Activated T-helper 1 cell treated with anti-CD3 and anti-CD28 coated beads, Interleukin-12 subunit alpha, Interleukin-12 subunit beta, Interleukin-2, Interleukin-4 antibody, amounts not matched to agents 30 ng/mL and 10 ng/mL and 1 ng/mL, durations not matched to agents 14 hours and 24 hours and 36 hours (primary cell): ENCODE measurements at places on chromosomes 7 and 10.
A peak's percentile ranks its signal among the peaks of the same experiment; 100 is the strongest.

DNA sequence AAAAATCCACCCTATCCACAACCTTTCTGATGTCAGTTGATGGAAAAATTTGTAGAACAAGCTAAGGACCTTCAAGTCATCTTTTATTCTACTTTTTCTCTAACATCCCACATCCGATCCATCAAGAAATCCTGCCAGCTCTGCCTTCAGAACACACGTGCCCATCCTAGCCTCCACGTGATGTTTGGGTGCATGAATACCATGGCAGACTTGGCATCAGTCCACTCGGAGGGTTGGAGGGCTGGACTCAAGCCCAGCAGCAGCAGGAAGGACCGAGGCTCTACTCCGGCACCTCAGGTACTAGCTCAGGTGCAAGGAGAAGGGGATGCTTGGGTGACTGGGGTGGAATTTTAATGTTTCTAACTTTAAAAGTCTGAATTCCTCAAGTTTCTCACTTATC lies 428.6 kb downstream of the DPP6 start:
- no peaks in the 10 kb centered on the region for H3K4me1 ChIP-seq
- no peaks in the 10 kb centered on the region for H3K27me3 ChIP-seq
- H3K36me3 ChIP-seq: no peaks in the 10 kb centered on the region
- no peak for DNase-seq
- H3K27ac ChIP-seq: no peak overlapping the region
- no peak overlapping the region for H3K4me3 ChIP-seq

GRCh38 chr10:21524526-21525366 lies 736 bp downstream of the SKIDA1 start:
- peaks cover 9% of the 10 kb centered on the region for H3K36me3 ChIP-seq
- peaks cover 47% of the 10 kb centered on the region for H3K4me1 ChIP-seq
- H3K4me3 ChIP-seq: peak overlapping the region; percentile 85
- DNase-seq: no peak

GRCh38 chr7:23062452-23062851 lies 43.1 kb upstream of the KLHL7 start:
- H3K27me3 ChIP-seq: peaks cover 4% of the 10 kb centered on the region
- no peak overlapping the region for H3K4me3 ChIP-seq
- no peak for DNase-seq
- H3K36me3 ChIP-seq: no peaks in the 10 kb centered on the region
- no peaks in the 10 kb centered on the region for H3K4me1 ChIP-seq
- H3K27ac ChIP-seq: no peak overlapping the region

- no peaks in the 10 kb centered on the region for H3K27me3 ChIP-seq
- DNase-seq: peak; percentile 51
- H3K27ac ChIP-seq: peak overlapping the region; percentile 87
- peak overlapping the region; percentile 92 for H3K4me3 ChIP-seq
- H3K4me1 ChIP-seq: peaks cover 62% of the 10 kb centered on the region
Measured at GRCh38 chr10:60573336-60573735, 183.7 kb upstream of the ANK3 start.

DNA sequence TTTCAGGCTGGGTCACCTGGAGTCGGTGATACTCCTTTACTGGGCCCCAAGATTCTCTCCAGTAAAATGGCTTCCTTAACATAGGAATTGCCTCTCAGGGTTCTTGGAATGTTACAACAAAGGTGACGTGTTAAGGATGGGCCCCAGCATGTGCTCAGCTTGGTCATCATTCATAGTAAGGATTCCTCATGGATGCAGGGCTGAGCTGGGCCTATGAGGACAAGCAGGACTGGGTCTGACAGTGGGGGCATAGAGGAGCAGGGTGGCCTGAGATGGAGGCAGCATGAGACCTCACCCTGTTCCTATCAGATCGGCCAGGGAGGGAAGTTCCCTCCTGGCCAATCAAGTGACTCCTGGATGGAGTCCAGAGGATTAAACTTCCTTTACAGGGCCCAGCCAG lies 12.8 kb upstream of the MBL2 start:
- DNase-seq: no peak
- H3K4me1 ChIP-seq: no peaks in the 10 kb centered on the region
- no peaks in the 10 kb centered on the region for H3K36me3 ChIP-seq

DNA sequence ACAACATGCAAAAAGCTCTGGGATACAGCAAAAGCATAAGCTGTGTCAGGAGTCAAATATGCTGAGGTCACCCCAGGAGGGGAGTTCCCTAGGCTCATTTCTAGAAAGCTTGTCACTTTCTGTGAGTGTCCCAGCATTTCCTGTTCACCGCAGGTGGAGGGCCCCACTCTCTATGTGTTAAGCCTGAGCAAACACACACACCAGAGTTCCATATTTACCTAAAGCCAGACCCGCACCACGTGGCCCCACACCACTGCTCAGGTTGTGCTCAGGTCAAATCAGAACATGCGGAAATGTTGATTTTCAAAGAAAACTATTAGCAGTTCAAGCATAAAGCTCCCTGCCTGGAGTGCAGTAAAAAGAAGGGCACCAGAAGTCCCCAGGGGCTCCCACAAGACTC lies 259.6 kb upstream of the PPP2R2D start:
- no peaks in the 10 kb centered on the region for H3K27me3 ChIP-seq
- no peaks in the 10 kb centered on the region for H3K36me3 ChIP-seq
- H3K27ac ChIP-seq: no peak overlapping the region

DNA sequence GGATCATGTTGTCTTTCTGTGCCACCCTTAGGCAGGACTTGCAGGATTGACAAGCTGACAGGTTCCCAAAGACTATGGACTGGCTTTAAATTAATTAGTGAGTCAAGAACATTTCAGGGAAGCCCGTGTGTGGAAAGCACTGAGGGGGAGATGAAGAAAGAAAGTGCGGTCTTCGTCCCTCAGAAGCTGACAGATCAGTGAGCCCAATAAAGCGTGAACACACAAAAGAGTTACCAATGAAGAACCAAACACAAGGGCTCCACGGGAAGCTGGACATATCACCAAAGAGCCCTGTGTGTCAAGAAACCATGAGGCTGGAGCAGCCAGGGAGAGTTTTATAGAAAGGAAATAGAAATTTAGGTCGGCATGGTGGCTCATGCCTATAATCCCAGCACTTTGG lies 725.8 kb downstream of the PARD3 start:
- H3K27ac ChIP-seq: no peak overlapping the region
- H3K4me1 ChIP-seq: no peaks in the 10 kb centered on the region
- H3K4me3 ChIP-seq: no peak overlapping the region
- DNase-seq: no peak
- H3K36me3 ChIP-seq: no peaks in the 10 kb centered on the region

- peaks cover 11% of the 10 kb centered on the region for H3K4me1 ChIP-seq
- H3K27me3 ChIP-seq: peaks cover 11% of the 10 kb centered on the region
- H3K27ac ChIP-seq: no peak overlapping the region
- H3K4me3 ChIP-seq: no peak overlapping the region
- H3K36me3 ChIP-seq: no peaks in the 10 kb centered on the region
Measured at GRCh38 chr10:89503652-89504370, 31.6 kb downstream of the SLC16A12 start.

DNA sequence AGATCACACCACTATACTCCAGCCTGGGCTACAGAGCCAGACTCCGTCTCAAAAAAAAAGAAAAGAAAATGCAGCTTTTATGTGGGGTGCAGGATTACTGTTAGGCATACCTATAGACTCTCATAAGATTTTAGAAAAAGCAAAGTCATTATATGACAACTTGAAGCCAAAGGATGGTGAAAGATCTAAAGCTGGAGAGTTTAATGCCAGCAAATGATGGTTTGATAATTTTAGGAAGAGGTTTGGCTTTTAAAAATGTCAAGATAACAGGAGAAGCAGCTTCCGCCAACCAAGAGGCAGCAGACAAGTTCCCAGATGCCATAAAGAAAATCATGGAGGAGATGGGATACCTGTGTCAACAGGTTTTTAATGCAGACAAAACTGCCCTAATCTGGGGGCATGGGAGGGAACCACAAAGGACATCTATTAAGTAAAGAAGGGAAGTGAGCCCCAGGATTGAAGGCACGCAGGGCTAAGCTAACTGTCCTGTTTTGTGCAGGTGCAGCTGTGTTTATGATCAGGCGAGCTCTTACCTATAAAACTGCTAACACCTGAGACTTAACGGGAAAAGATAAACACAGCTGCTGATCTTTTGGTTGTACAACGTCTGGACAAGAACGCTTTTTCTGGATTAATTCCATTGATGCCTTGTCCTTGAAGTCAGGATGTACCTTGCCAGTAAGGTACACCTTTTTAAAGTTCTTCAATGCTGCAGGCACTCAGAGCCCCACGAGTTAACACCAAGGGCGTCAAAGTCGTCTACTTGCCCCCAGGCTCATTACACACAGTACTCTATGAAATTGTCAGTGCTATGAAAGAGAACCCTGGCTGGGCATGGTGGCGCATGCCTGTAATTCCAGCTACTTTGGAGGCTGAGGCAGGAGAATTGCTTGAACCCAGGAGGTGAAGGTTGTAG lies 10.5 kb upstream of the ANKRD61 start:
- H3K4me3 ChIP-seq: no peak overlapping the region
- no peaks in the 10 kb centered on the region for H3K27me3 ChIP-seq
- H3K36me3 ChIP-seq: peaks cover 67% of the 10 kb centered on the region
- H3K4me1 ChIP-seq: peaks cover 5% of the 10 kb centered on the region

GRCh38 chr7:142943706-142944268 lies 4.5 kb downstream of the LLCFC1 start:
- DNase-seq: no peak
- no peaks in the 10 kb centered on the region for H3K4me1 ChIP-seq
- no peak overlapping the region for H3K27ac ChIP-seq

- no peak overlapping the region for H3K4me3 ChIP-seq
- no peaks in the 10 kb centered on the region for H3K4me1 ChIP-seq
- no peak for DNase-seq
- no peak overlapping the region for H3K27ac ChIP-seq
- H3K36me3 ChIP-seq: no peaks in the 10 kb centered on the region
Measured at GRCh38 chr7:68216051-68216450, 1219.4 kb downstream of the TYW1 start.

GRCh38 chr7:30645661-30646060 lies 36.6 kb downstream of the CRHR2 start:
- H3K27ac ChIP-seq: no peak overlapping the region
- no peak for DNase-seq
- no peak overlapping the region for H3K4me3 ChIP-seq

- H3K27me3 ChIP-seq: peaks cover 1% of the 10 kb centered on the region
- H3K36me3 ChIP-seq: no peaks in the 10 kb centered on the region
- H3K4me1 ChIP-seq: no peaks in the 10 kb centered on the region
- no peak overlapping the region for H3K27ac ChIP-seq
- H3K4me3 ChIP-seq: no peak overlapping the region
- DNase-seq: no peak
Measured at GRCh38 chr10:69896606-69897231, 95.0 kb downstream of the COL13A1 start.

DNA sequence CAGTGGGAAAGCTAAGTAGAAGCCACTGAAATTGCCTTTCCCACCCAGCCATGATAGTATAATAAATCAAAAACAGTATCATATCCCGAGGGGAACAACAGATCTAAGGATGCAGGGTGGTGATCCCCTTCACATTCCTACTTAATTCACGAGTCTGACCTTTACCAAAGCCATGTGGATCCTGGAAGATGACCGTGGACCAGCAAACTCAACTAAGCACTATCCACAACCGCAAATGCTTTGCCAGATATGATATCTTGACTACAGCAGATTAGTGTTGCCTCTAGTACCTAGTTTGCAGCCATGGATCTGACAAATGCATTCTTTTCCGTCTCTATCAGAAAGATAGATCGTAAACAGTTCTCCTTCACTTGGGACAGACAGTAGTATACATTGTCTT lies 67.3 kb upstream of the IL6 start:
- no peak for DNase-seq
- H3K4me1 ChIP-seq: peaks cover 26% of the 10 kb centered on the region
- H3K27me3 ChIP-seq: peaks cover 18% of the 10 kb centered on the region
- no peak overlapping the region for H3K4me3 ChIP-seq
